ENCODE measurements at places on chromosomes 7 and 10.

DNA sequence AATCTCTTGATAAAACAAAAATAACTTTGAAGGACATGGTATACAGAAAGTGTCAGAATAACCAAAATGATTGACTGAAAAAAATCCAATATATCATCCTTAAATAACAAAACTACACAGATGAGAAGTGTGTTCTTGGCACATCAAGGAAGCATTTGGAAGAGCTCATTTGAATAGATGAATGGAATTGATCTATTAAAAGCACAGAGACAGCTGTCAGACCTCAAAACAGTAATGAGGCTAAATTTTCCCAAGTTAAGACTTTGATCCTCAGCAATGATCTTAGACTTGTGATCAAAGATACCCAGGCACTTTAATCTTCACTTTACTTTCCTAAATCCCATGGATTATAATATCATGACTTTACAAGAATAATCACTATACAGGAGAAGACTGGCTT is 395.4 kb upstream of the NFE2L3 start:
- DNase-seq = no peak

DNA sequence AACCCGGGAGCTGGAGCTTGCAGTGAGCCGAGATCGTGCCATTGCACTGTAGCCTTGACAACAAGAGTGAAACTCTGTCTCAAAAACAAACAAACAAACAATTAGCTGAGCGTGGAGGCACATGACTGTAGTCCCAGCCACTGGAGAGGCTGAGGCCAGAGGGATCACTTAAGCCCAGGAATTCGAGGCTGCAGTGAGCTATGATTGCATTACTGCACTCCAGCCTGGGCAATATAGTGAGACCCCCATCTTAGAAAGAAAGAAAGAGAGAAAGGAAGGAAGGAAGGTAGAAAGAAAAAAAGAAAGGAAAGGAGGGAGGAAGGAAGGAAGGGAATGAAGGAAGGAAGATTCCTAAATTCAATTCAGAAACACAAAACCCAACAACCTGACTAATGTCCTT is 141.3 kb upstream of the TNRC18 start:
- no peak for DNase-seq

- no peak for DNase-seq
Measured at GRCh38 chr7:50799873-50800272, 17.2 kb upstream of the GRB10 start.

DNA sequence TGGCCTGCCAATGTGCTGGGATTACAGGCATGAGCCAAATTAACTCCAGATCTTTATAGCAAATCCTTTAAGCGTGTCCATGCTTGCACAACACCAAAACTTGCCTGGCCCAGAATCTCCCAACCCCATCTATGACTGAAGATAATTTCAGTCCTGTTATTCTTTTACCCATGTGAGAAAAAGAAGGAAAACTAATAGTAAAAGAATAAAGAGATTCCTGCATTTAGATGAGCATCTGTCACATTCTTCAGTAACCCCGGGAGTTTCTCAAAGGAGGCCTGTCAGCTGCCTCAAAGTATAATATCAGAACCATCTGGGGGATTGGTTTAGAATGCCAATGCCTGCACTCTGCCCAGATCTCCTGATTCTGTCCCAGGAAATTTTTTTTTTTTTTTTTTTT is 158.1 kb upstream of the KMT2E start:
- DNase-seq = no peak

- no peak for DNase-seq
Measured at GRCh38 chr10:53122281-53122680, 349.7 kb upstream of the MBL2 start.

GRCh38 chr10:11162828-11163599 is 145.3 kb downstream of the CELF2 start:
- DNase-seq = no peak
